ENCODE measurements at places on chromosomes 2 and 18.
A peak's percentile ranks its signal among the peaks of the same experiment; 100 is the strongest.

- DNase-seq, result no peak
Observed at GRCh38 chr2:239231231-239232194, 169.3 kb downstream of the HDAC4 start.

- DNase-seq, result peak; percentile 17
Observed at GRCh38 chr2:55419233-55419678, 400 bp downstream of the CCDC88A start.

DNA sequence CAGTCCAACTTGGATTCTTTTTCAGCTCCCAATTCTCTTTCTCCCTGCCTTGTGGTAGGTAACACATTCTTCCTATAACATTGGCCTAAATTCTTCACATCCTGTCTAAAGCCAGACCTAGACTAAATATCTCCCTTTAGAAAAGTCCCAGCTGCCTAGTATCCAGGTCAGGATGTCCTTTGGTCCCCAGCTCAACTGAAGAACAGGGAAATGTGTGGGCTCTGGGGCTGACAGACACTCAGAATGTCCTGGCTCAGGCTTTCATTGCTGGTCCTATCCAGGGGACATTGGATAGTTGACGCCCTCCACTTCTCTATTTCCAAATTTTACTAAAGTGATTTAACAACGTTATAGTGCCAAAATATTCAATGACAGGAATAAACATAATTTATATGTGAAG lies 219.3 kb downstream of the PID1 start:
- no peak for DNase-seq

DNA sequence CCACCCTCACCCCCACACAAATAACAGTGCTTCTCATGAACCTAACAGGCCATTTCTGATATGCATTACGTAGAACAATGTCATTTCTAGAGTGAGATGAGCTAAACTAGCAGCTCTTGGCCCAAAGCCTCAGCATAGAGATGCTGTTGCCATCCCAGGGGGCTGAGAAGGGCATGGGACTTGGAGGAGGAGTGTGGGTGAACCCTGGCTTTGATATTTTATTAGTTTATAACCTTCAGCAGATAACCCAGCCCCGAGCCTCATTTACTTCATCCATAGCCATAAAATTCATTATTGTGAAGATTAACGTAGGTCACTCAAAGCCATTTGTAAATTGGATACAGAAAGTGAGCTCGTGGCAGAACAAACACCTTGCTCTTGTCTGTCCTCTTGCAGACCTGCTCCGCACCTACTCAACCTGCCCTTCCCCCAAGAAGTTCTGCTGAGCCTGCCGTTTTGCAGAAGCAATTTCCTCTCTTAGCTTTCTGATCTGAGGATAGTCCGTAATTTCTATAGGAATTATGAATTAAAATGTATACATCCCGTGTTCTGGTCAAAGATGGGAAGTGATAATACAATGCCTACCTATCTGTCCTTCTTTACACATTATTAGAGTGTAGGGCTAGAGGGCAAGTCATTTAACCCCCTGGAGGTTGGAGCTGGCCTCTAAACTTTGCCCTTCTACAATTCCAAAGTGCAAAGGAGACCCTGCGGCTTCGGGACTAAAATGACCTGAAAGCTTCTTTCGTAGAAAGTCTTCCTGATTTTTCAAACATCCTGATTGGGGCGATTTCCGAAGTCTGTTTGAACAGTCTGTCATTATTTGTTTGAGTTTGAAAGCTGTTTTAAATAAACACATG lies 187.4 kb downstream of the BCL2 start:
- DNase-seq, result no peak

- DNase-seq, result no peak
Observed at GRCh38 chr2:189056200-189057106, 82.3 kb downstream of the COL3A1 start.

- DNase-seq, result no peak
Observed at GRCh38 chr2:196528486-196529223, 110.9 kb upstream of the CCDC150 start.

- DNase-seq, result no peak
Observed at GRCh38 chr2:18396329-18397010, 164.0 kb downstream of the RDH14 start.

DNA sequence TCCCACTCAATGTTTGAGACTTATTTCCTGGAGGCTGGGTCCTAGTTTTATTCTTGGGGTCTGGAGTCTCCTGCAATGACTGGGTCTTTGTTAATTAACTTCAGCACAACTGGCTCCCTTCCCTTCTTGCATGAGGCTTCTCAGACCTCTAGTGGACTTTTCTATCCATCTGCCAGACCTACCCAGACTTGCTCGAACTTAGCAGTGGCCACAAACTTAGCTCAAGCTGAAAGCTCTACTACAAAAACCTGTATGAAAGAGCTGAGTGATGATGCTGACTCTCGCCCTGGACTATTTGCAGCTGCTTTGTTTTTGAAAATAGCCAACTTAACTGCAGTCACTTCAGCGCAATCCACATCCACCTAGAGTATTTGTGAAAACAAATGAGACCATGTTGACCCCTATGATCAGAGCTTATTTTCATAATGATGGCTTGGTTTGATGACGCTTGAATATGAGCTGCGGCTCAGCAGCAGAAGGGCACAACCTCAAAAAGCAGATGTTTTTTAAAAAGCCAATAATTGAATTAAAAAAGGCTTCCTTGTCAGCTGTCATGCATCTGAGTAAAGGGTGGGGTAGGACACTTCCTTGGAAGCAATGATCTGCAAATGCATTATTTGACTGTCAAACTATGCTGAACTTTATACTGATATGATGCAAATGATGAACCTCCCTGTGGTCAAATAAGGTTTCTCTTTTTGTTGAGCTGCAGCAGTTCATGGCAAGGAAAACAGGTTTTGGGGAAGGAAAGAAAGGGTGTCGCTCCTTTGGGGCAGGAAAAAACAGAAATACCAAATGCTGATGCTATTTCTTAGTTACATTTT lies 10.6 kb upstream of the ANXA4 start:
- DNase-seq, result no peak

- DNase-seq, result no peak
Observed at GRCh38 chr18:24633121-24633520, 172.7 kb downstream of the HRH4 start.

DNA sequence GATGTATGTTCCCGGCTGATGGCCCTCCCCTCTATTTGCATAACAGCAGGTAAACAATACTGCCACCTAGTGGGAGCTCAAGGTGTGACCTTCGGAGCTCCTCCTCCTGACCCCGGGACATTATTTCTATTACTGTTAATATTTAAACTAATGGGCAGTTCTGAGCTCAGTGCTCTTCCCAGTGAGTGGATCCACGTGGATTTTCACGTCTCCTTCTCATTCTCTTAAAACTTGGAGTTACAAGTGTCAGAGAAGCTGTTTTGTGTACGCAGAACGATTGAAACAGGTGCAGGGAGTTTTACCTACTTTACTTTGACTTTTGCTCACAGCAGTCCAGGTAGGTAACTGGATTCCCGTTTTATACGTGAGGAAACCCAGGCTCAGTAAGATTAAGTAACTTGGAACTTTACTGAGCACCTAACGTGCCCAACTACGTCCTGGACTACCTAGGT lies 127.3 kb downstream of the PRKCE start:
- peak; percentile 75 for DNase-seq

DNA sequence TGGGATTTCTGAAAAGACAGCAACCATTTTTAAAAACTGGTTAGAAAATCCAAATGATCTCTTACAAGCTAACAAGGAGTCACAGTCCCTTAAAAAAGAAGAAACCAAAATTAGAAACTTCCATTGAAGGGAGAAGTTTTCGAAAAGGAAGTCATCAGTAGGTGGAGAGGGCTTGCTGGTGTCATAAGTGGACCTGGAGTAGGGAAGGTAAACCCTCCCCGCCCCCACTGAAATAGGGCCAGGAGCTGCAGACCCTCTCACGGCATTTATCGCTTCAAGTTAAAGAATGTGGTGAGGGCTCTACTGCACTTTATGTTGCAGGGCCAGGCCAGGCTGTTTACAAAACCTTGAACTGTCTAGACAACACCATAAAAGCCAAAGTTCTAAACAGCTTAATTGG lies 2.9 kb downstream of the HOXD11 start:
- no peak for DNase-seq

DNA sequence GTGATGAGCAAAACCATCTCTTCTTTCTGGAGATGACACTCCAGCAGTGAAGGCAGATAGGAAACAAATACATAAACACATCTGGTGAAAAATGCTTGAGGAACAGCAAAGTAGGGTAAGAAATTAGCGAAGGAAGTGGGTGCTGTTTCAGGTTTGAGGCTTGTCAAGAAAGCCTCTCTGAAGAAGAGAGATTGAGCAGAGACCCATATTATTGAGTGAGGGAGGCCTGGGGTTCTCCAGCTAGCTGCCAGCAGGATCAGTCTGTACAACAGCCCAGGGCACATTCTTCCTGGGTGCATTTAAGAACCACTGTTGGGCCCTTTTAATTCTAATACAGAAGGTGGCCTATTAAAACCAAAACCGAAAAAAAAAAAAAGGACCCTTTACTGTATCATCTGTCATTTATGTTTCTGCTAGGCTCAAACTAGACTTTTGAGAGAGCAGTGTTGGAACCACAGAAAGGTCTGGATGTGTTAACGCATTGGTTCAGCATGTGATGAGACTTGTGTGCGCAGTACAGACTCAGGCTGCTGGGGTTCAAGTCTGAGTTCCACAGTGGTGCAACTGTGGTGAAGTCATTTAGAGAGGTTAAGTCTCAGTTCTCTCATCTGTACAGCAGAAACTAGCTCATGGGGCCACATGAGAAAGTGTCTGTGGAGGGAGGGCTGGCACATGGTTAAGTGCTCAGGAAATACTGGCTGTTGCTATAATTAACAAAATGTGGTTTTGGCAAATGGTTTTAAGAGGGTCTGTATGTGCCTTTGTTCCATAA lies 28.9 kb downstream of the MGAT5 start:
- DNase-seq, result peak; percentile 52

GRCh38 chr18:45335282-45336043 lies 279.8 kb upstream of the SLC14A2 start:
- no peak for DNase-seq

DNA sequence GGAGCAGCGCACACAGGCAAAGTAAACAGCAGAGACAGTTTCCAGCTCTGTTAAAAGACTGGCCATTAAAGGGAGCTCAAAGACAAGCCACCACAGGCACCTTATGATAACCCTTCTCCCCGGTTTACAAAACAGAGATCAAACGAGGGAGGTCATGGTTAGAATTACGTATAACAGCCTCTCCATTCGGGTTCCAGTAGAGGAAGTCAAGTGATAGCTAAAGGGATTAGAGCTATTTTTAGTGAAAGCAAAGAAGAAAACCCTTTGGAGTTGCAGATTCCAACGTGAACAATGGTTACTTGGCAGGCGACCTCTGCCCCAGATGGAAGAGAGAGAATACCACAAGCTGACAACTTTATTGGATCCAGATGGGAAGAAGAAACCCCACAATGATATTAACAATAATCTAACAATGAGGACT lies 31.2 kb upstream of the EDAR start:
- DNase-seq, result peak; percentile 2

- no peak for DNase-seq
Observed at GRCh38 chr18:63233334-63233733, 86.2 kb downstream of the BCL2 start.

- DNase-seq, result no peak
Observed at GRCh38 chr2:2156881-2157280, 174.2 kb downstream of the MYT1L start.

DNA sequence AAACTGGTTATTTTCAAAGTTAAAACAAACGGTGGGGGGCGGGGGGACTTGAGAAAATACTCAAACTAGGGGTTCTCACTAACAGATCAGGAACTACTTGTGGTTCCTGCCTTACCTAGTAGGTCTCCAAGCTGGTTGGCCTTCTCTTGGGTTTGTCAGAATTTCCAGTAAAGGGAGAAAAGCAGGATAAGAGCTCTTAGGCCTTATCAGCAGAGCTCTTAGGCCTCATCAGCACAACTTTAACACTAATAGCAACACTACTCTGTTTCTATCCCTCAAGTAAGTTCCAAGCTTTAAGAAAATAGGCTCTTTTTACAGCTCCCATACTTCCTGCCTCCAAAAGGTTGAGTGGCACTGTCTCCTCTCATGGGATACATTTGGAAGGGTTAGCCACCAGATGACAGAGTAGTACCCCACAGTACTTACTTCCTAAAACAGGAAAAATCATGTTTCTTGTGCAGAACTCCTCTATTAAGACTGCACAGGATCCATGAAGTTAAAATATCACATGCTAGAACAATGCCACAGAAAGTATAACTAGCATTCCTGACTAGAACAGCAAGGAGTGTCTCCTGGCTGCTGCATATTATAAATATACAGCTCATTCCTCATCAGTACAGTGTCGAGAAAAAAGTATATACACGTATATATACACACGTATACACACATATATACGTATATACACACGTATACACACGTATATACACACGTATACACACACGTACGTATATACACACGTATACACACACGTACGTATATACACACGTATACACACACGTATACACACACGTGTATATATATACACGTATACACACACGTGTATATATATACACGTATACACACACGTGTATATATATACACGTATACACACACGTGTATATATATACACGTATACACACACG lies 6.1 kb downstream of the FBXO11 start:
- DNase-seq, result no peak

GRCh38 chr18:26183395-26184112 lies 42.7 kb upstream of the TAF4B start:
- DNase-seq, result no peak

DNA sequence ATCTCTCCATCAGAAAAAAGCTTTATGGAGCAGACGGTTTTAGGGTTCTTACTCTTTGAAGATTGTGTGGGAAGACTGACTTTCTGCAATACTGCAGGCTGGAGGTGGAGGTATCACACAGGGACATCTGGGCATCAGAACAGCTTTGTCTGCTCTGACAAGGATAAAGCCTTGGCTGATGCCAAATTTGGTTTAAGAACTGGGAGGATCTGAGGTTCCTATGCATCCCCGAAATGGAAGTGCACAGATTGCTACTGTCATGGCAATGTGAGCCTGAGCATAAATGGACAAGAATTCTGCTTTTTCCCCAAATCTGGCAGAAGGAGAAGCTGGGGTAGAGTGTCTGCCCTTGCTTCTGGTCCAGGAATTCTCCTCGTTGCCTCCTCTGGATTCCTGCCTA lies 424.3 kb downstream of the SLC4A3 start:
- DNase-seq, result no peak

GRCh38 chr2:241744028-241744754 lies 9.8 kb downstream of the D2HGDH start:
- no peak for DNase-seq

GRCh38 chr2:127425540-127426490 lies 7.6 kb downstream of the PROC start:
- DNase-seq, result no peak

DNA sequence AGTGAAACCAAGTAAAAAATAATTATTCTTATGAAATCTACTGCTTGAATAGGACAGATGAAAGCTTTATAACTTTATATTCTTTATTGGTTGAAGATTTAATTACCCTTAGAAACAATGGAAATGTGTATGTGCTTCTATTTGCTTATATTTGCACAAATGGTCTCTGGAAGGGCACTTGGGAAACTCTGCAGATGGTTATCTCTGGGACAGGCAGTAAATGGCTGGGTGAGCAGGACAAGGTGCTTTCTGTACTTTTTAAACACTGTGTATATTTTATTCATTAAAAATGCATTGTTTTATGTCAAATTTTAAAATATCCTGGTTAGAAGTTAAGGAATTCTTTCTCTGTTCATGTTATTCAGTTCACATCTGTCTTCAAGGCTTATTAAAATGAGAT lies 131.1 kb downstream of the LRRTM4 start:
- no peak for DNase-seq

- no peak for DNase-seq
Observed at GRCh38 chr2:33482518-33482917, 6.1 kb downstream of the RASGRP3 start.

Measured in CD4-positive, alpha-beta T cell treated with Interleukin-4 for 4 hours (primary cell).